Sciatic nerve (tissue), 2 donors: ENCODE measurements at places on chromosomes 6 and 20. TPM values are rescaled to one million over a fixed set of nuclear protein-coding genes. Genes with fewer than 3 reads are reported as not detected.

GRCh38 chr6:167845856-167846255 is 19.1 kb downstream of the AFDN start:
- no peak for DNase-seq

GRCh38 chr6:139449611-139450000 is 75.2 kb upstream of the CITED2 start:
- DNase-seq, result no peak

PCSK2 gene
- 18.3 TPM for total RNA-seq

LY6G6C gene
- total RNA-seq, result 0.71 TPM

DNA sequence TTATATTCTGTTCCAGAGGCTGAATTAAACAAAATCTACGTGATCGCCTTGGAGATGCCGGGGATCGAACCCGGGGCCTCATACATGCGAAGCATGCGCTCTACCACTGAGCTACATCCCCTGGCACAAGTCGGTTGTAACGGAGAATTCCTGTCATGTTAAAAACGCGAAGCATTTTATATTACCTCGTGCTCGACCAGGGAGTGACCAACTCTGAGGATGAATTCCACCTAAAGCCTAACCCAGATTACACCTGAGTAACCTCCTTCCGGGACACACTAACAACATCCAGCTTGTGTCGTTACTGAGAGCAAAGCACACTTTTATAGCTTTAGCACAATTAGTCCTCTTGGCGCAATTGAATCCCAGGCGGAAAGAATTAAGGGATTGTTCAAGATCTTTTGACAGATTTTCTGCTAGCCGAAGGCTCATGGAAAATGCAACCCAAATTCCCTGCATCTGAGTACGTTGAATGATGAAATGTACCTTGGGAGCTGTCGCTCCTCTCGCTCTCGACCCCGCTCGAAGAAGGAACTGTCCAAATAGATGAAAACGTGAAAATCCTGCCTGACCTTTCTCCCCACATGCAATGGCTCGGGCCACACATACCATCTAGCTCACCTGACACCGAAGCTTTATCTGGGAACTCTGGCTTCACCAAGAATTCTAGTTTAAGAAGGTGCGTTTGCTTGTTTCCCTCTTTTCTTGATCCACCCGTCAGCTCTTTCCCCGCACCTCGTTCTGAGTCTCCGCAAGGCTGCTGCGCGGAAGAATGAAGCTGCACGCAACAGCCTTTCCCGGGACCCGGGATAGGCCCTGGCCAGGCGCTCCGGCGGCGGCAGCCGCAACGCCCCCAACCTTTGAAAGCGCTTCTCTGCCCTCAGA is 148.3 kb downstream of the GPX5 start:
- no peak for DNase-seq

DNA sequence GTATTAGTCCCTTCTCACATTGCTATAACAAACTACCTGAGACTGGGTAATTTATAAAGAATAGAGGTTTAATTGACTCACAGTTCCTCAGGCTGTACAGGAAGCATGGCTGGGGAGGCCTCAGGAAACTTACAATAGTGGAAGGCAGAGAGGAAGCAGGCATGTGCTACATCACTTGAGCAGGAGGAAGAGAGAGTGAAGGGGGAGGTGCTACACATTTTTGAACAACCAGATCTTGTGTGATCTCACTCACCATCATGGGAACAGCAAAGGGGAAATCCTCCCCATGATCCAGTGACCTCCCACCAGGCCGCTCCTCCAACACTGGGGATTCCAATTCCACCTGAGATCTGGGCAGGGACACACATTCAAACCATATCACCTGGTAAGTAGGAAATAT is 630.6 kb downstream of the QKI start:
- no peak for DNase-seq

C6orf118 gene
- total RNA-seq, result not detected

DZANK1 gene
- total RNA-seq, result 3.5 TPM

- no peak for DNase-seq
These were observed 43.0 kb downstream of the TIAM2 start for GRCh38 chr6:155038104-155038503.
